Vagina (tissue), 2 donors: ENCODE measurements at places on chromosomes 11 and 22.
A peak's percentile ranks its signal among the peaks of the same experiment; 100 is the strongest.

DNA sequence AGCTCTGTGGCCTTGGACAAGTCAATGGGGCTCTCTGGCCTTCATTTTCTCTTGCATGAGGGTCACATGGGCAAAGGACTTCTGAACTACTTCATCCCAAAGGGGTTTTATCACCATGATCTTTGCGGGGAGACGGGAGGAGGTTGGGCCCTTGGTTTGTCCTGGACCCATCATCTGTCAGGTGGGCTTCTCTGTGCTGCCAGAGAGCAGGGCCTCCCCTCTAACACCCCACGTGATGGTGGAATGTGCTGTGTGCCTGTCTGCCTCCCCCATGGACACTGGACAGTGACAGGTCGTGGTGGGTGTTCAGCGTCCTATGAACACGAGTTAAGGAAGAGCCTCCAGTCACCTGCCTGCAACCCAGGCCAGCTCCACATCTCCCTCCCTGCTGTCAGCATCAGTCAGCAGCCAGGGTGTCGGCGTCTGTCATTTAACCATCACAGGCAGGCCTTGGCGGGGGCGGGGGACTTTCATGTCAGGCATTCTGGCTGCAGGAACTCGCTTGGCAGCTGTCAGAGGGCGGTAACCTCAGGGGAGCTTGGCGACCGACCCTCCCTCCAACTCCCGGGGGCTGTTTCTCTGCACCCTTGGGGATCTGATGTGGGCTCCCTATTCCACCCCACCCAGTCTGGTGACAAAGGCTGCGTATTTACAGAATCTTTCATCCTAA lies 2.6 kb upstream of the SUN2 start:
- no peak for DNase-seq

GRCh38 chr22:29782061-29782845 lies 15.1 kb downstream of the UQCR10 start:
- DNase-seq, result no peak

DNA sequence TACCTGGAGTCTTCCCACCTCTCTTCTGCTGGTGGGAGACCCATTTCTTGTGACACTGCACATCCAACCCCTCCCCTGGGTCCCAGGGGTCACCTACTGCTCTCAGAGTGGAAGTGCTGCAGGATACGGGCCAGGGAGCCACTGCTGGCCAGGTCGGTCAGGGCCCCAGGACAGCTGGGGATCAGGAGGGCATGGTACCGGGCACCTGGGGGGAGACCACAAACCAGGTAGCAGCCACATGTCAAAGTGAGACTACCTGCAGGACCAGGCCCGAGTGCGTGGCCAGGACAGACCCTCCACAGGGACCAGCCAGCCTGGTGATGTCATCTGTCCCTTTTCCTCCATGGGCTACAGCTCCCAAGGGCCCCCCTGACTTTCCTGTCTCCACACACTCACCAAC lies 3.9 kb downstream of the GATD1 start:
- no peak for DNase-seq

- DNase-seq, result no peak
These were observed 94.2 kb downstream of the ABTB2 start for GRCh38 chr11:34263441-34264091.

- no peak for DNase-seq
These were observed 8.4 kb downstream of the P2RY2 start for GRCh38 chr11:73226297-73227006.

GRCh38 chr11:11740836-11741235 lies 100.9 kb upstream of the USP47 start:
- no peak for DNase-seq

GRCh38 chr11:77470504-77470903 lies 3.4 kb downstream of the PAK1 start:
- no peak for DNase-seq

- DNase-seq, result no peak
These were observed 565.1 kb upstream of the CCDC179 start for GRCh38 chr11:23425381-23425780.

- no peak for DNase-seq
These were observed 11.3 kb upstream of the NELL1 start for GRCh38 chr11:20658135-20658534.

DNA sequence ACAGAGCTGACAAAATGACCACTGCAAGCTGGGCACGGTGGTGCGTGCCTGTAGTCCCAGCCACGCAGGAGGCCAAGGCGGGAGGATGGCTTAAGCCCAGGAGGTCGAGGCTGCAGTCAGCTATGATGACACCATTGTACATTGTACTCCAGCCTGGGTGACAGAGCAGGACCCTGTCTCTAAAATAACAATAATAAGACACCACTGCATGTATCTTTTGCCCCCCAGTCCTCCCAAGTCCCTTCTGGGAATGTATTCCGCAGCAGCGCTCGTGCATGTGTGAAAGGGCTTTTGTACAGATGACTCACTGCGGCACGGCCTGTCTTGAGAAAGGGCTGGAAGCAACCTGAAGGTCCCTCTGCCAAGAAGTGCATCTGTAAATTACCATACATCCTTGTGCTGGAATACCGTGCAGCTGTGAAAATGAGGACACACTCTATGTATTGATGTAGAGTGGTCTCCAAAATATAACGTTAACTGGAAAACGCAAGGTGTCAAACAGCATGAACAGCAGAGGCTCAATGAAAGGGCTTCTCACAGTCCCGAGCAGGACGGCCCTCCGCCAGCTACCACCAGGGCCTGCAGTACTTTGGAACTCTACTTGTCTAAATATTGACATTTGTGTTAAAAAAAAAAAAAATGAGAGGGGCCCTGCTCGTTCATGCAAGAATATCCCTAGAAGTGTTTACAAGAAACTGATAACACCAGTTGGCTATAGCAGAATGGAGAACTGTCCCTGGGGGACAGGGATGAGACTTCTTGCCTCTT lies 9.0 kb upstream of the CDC42EP2 start:
- DNase-seq, result no peak

- DNase-seq, result no peak
These were observed 51.6 kb downstream of the CERK start for GRCh38 chr22:46686221-46687047.

- no peak for DNase-seq
These were observed 114.6 kb downstream of the STIM1 start for GRCh38 chr11:3970108-3970507.

DNA sequence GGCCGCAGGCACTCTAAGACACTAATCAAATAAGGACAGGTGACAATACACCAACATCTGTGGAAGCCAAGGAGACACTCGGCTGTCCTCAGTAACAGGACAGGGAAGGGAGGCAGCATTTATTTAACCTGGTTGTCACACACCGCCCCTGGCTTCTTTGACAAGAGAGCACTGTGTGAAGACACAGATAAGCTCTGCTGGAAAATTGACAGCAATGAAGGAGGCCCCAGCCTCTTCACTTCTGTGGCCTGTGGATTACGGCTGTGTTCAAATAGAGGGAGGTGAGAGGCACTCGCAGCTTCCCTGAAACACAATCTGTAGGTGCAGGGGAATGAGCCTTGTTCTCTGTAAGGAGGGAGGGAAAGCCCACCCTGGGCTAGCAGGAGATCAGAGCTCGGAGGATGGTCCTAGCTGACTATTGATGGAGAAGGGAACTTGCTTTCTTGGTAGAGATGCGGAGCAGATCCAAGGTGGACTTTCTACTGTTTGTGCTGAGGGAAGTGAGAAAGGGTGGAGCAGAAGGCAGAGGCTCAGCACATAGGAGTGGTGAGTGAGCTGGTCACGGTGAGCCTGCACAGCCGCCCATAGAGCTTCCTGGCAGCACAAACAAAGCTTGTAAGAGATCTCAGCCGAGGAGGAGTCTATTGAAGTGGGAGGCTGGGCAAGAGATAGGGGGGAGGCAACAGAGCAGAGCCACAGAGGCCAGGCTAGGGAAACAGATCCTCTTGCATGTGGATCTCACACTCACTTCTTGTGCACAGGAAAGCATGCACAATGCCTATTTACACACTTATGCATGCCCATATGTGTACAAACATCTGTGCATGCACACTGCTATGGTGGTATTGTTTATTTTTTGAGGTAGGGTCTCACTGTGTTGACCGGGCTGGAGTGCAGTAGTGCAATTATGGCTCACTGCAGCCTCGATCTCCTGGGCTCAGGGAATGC lies 114.6 kb upstream of the THY1 start:
- DNase-seq, result no peak

DNA sequence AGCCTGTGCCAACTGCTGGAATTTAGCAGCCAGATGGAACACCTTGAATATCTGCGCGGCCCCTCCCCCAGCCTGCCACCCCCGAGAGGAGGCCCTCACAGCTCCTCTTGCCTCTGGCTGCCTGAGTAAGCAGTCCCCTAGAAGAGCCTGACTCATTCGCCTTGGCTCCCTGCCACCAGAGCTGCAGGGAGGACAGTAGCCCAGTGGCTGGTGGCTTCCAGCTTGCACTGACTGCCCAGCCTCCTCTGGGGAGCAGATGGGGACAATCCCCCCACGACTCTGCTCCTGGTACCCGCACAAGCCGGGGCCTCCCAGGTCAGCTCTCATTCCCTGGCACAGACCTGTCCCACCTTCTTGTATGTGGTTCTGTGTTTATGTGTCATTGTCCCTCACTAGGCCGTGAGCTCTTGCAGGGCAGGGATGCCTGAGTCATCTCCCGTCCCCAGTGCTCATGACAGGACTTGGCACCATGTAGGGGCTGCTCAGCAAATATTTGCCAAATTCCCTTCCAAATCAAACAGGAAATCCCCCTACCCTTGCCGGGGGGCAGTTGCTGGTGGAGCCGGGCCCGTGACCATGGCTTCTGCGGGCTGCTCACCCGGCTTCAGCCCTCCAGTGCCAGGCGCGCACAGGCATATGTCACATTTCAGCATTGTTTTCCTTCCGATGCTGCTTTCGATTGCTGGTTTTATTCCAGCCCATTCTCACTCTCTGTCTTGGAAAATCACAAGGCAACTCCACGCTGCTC lies 43.6 kb downstream of the CACNG2 start:
- no peak for DNase-seq

- DNase-seq, result no peak
These were observed 709.3 kb upstream of the CCDC179 start for GRCh38 chr11:23569547-23569946.

- no peak for DNase-seq
These were observed 251 bp upstream of the UQCC3 start for GRCh38 chr11:62671236-62671607.

DNA sequence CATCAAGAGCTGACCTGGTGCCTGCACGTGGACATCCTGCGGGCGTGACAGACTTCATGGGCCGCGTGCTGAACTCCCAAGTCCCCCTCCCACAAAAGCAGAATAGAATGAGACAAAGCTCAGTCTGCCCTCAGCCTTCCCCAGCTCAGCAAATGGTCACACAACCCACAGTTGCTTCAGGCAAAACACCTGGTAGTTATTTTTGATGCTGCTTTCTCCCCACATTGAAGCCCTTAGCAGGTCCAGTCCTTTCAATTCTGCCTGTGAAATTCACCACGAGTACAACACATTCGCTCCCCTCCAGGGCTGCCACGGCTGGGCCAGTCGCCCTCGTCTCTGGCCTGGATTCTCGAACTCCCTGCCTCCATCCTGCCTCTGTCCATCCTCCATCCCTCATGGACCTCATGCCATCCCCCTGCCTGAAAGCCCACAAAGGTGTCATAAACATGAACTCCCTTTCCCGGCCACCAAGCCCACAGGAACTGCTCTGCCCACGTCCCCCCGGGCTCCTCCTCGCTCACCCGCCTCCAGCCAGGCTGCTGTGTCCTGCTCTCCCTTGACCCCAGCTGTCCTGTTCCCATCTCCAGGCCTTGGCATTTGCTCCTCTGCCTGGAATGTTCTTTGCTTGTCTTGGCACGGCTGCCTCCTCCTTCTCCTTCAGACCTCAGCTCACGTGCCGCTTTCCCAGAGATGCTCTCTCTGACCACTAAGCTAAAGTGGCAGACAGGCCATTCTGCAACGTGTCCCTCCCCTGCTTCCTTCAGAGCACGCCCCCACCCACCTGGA lies 42.1 kb downstream of the SCUBE1 start:
- DNase-seq, result no peak

- no peak for DNase-seq
These were observed 1.9 kb downstream of the MAP4K2 start for GRCh38 chr11:64801158-64801464.

DNA sequence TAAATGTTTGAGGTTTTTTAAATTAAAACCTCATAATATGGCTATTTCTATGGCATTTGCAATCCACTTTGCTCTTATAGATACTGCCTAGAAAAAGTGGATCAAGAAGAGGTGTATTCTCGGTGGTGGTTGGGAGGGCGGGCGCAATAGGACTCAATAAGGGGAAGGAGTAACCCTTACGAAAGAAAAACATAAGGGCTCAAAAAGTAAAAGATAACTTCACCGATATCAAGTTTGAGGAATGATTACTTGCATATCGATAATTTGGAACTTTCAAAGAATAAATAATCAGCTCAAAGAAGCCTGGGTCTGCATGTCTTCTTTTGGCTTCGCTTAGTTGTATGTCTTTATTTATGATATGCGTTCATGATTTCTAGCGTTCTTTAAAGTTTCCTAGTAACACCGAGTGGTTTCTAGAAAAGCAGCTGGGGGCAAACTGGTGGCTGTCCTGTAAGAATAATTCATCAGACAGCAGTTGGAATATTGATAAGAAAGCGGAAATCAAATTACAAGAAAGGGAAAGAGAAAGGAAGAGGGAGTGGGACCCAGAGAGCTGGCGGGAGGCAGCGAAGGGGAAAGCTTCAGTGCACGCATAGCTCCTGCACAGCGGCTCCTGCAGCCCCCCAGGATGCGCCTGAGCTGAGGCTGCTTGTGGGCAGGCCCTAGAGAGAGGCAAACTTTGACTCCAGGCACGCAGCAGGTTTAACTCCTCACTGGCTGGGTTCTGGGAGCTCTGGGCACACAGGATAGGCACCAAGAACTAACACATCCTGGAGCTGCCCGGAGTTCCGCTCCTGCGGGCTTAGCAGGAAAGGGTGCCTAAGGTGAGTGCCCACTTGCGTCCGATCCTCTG lies 9.1 kb upstream of the FLI1 start:
- DNase-seq, result no peak

GRCh38 chr11:119676461-119677020 lies 52.5 kb downstream of the NECTIN1 start:
- no peak for DNase-seq

DNA sequence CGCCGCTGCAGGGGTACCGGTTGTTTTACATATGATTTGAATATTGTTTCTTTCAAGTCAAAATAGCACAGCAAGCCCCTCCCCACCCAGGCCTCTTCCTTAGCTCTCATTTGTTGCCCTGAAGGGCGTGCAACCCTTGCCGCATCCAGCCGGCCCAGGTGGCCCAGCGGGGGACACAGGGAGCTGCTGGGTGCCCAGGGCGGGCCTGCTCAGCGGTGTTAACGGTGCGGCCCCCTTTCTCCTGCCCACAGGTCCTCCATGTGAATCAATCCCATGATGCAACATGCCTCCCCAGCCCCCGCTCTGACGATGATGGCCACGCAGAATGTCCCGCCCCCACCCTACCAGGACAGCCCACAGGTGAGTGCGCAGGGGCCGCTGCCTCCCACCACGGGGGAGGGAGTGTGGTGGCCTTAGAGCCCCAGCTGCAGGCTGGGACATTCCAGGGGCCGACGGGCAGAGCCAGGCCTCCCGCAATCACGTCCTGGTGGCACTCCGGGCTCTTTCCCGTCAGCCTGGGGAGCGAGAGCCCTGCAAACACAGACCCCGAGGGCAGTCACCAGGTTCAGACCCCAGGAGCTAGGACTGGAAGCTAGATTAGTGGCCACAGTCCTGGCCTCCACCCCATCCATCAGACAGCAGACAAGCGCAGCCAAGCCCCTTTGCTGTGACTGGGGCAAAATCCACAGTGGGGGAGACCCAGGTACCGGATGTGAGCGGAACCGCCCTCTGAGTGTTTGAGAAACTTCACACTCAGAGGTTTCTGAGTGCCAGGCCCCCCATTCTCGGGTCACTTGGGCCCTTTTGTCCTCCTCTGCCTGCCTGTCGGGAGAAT lies 144.8 kb downstream of the FEZ1 start:
- no peak for DNase-seq

GRCh38 chr22:27637604-27638003 lies 164.0 kb downstream of the MN1 start:
- no peak for DNase-seq

GRCh38 chr11:2268729-2269600 lies 1.4 kb downstream of the ASCL2 start:
- peak; percentile 77 for DNase-seq
